ENCODE measurements at places on chromosomes 5 and 9.

- DNase-seq: no peak
These were observed 1151.8 kb downstream of the CDH12 start for GRCh38 chr5:21701317-21701716.

DNA sequence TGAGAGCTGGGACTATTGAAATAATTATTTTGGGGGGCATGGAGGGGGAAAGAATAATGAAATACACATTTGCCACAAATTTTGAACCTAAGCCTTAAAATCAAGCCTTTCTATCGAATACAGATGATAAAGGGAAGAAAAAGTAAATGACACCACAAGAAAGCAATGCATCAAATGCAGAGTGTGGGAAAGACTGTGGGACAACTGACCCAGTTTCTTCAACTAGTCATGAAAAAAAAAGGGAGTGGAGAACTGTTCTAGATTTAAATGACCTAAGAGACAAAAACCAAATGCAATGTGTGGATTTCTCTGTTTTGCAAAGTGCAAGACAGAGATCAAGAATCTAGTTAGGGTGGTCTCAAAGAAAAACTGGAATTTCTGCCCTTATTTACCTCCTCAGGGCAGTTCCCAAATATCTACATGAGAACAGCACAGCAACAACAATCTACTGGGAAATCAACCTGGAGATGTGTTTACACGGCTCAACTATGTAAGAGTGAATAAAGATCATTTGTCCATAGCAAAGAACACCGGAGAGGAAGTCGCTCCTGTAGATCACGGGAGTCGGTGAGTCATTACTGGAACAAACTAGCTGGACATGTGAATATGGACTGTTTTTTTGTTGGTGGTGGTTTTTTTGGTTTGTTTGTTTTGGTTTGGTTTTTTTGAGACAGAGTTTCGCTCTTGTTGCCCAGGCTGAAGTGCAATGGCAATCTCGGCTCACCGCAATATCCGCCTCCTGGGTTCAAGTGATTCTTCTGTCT, 145.9 kb downstream of the DROSHA start:
- no peak for DNase-seq

GRCh38 chr9:126668058-126668457, 54.3 kb downstream of the LMX1B start:
- no peak for DNase-seq

- no peak for DNase-seq
These were observed 211.5 kb upstream of the NREP start for GRCh38 chr5:111968459-111968858.

GRCh38 chr5:92435781-92436180, 1052.7 kb upstream of the ARRDC3 start:
- DNase-seq: no peak

GRCh38 chr9:122819791-122820489, 8.4 kb downstream of the PDCL start:
- no peak for DNase-seq

GRCh38 chr5:97231025-97231636, 48.1 kb upstream of the RIOK2 start:
- peak; percentile 53 for DNase-seq

GRCh38 chr5:80060966-80061365, 25.8 kb downstream of the THBS4 start:
- DNase-seq: no peak

GRCh38 chr5:167949435-167949834, 342.0 kb upstream of the WWC1 start:
- no peak for DNase-seq

DNA sequence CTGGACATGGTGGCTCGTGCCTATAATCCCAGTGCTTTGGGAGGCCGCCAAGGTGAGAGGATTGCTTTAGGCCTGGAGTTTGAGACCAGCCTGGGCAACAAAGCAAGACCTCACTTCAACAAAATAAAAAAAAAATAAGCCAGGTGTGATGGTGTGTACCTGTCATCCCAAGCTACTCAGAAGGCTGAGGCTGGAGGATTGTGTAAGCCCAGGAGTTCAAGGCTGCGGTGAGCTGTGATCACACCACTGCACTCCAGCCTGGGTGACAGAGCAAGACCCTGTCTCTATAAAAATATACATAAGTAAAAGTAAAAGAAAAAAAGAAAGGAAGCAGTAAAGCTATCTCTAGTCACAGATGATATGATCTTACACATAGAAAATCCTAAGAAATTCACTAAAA, 59.5 kb upstream of the SYNPO start:
- DNase-seq: no peak

DNA sequence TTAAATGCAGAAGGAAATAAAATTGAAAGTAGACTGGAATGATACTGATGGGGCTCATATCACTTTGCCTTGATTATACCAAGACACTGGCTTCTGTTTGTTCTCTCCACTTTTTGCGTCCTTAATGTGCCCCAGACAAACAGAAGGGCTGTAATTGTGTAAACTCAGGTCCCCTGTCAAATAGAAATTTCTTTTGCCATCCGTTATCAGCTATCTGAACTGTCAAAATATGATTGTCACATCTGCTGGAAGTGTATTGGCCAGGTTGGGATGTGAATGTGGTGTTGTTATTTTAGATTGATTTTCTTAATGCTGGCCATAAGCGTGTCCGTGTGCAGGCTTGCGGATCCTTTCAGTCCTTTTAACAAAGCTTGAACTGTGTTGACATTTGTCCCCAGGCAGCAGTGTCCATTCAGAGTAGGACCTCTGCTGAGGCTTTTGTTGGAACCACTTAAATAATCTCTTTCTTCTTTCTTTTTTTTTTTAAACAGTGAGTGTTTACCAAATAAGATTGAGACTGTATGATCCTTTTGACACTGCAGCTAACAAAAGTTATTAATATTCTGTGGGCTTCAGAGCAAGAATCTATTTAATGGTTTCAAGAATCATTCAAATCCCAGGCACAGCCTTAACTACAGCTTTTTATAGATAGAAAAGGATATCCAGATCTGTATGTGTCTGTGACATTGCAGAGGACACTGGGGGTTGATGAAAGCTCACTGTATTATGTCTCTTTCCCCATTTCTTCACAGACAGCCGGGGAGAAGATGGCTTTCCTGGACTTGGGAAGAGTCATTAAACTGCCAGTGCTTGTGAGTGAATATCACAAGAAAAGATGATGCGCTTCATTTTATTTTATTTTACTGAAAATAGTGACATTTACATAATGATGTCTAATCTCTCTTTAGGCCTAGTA, 171.7 kb downstream of the ZNF608 start:
- DNase-seq: no peak

DNA sequence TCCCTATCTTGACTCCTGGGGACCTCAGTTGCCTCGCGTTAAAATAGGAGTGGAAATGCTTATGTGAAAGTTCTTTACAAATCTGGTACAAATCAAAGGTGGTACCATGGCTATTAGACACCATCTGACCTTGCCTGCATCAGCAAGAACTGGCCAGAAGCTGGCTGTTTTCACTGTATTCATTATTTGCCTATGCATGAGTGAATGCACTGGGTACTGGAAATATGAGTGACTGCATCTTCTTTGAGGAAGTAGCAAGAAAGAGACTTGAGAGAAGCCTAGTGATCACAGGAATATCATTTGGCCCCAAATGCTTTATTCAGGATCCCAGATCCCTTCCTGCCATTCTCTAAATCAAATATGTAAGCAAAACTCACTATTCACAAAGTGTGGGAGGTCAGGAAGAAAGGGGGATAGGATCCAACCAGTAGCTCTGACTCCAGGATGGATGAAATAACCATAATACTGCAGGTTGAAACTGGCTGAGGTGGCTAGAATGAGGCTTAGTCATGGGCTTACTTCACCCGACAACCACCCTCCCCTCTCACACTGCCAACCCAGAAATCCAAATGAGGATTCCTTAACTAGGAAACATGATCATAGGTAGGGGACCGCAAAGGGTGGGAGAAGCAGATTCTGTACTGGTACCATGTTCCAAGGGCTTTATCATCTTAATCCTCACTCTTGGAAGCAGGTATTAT, 56.7 kb downstream of the FAM114A2 start:
- no peak for DNase-seq

DNA sequence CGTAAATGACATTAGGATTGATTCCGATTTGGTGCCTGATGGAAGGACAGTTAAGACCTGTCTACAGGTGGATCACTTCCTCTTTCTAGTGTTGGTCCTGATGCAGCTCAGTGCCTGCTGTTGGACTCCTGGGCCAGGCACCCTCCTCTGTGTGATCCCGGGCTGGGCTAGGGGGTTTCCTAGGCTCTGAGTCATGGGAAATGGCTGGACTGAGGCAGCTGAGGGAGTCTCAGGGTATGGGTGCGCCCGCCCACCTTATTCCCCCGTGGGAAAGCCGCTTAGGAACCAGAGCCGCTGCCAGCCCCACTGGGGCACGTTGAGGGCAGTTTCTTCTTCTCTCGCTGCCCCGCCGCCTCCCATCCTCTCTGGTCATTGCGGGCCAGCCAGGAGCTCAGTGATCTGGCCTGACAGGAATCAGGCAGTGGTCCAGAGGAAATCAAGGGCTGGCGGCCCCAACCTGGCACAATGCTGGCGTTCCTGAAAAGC, 12.9 kb downstream of the TCF7 start:
- no peak for DNase-seq

DNA sequence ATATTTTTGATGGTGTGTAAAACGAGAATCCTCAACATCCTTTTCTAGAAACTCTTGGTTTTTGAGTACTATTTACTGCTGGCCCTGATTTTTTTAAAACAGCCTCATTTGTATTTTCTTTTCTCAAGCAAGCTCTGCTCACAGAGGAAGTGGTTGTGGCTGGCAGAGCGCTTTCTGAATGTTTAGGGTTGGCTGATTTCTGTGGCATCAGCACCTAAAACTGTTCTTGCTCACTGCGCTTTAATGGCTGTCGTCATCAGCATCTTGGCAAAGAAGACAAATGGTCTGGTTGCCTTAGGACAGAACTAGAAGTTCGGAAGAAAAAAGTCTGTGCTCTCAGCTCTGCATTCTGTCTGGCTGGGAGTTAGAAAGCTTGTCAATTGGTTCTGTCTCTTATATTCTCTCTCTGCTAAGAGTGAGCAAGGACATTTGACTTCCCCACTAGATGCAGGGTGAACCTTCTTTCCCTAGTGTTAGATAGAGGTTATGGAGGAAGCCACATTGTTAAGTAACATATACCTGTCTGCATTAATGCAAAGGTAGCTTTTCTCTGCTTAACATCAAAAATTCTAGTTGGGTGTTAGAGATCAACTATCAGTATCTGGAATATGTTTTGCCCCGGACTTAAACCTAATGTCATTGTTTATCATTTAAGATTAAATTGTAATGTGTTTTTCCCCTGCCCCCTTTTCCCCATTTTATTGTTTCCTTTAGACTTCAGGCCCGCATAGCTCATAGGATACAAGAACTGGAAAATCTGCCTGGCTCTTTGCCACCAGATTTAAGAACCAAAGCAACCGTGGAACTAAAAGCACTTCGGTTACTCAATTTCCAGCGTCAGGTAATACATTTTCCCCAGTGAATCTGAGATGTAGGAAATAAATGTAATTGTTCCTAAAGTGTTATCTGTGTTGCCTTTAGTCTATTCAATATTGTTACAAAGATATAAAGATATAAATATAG, 39.0 kb downstream of the SMARCA2 start:
- no peak for DNase-seq

DNA sequence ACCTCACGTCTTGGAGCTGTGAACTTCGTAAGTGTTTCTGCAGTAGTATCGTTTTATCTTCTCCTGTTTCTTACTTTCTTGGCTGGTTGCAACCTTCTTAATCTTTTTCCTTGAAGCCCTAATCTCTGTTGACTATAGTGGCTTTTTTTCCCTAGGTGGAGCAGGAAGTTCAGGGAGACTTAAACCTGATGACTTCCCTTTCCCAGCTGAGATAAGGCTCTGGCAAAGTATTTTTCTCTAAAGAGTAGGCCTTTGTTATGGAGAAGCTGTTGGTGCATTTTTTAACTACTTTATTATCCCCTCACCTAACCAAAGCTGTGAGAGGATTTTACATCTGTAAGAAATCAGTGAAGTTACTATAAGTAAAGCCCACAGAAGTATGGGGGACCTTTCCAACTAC, 723.1 kb upstream of the RIOK2 start:
- no peak for DNase-seq

- DNase-seq: no peak
These were observed 87.3 kb downstream of the CDKN2A start for GRCh38 chr9:21906881-21907280.

- DNase-seq: no peak
These were observed 2.1 kb upstream of the PRDM12 start for GRCh38 chr9:130662099-130662969.

GRCh38 chr5:116428966-116429365, 145.7 kb downstream of the SEMA6A start:
- no peak for DNase-seq

- DNase-seq: no peak
These were observed 51.5 kb downstream of the CCDC192 start for GRCh38 chr5:127754706-127755105.

DNA sequence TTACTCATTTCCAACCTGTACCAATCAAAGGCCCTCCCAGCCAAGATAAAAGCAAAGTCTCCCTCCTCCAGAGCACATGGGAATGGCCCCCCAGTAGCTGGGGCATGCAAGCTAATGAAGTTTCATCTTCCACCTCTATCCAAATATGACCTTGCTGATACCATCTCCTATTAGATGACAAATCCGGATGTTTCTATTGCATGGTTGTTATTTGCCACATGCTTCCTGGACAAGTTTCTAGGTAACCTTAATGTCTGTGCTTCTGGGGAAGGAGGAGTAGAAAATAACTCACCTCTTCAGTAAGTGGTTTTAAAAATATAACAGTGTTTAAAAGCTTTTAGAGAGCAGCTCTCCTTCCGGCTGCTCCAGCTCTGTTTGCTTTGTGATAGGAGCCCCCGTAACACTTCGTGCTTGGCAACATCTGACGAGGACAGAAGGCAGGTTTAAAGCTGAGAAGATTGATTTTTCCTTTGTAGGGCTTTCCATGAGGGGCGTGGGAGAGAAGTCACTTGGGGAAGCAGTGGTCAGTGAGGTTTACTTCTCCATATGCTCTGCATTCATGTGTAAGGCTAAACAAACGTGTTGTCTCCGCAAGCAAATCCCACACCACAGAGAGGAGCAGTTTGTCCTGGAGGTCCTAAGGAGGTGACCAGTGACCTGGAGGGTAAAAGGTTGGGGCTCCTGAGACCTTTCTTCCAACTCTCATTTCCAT, 40.3 kb upstream of the GLRX start:
- no peak for DNase-seq

GRCh38 chr5:85159395-85159794, 774.7 kb upstream of the EDIL3 start:
- no peak for DNase-seq

DNA sequence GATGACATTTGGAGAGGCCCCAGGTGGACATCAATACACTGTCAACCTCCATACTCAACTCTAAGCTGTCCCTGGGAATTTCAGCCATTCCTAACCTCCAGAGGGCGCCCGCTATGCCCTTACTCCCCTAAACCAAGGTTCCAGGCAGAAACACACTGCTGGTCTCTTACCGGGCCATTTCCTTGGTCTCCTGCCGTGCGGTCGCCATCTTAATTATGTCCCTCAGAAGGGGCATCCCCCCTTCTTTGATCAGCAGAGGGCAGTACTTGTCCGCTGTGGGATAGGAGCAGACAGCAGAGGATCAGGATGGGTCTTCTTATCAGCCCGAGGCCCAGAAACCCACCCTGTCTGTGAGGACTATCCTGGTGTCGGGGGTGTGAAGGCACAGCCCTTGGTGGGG, 9.3 kb upstream of the ZDHHC12 start:
- peak; percentile 84 for DNase-seq

- DNase-seq: no peak
These were observed 26.6 kb downstream of the CCT5 start for GRCh38 chr5:10276691-10277090.

- no peak for DNase-seq
These were observed 169.8 kb upstream of the KCNN2 start for GRCh38 chr5:114192108-114192507.

Data from HEK293T (cell line).